ENCODE measurements at places on chromosomes 2 and 18.

DNA sequence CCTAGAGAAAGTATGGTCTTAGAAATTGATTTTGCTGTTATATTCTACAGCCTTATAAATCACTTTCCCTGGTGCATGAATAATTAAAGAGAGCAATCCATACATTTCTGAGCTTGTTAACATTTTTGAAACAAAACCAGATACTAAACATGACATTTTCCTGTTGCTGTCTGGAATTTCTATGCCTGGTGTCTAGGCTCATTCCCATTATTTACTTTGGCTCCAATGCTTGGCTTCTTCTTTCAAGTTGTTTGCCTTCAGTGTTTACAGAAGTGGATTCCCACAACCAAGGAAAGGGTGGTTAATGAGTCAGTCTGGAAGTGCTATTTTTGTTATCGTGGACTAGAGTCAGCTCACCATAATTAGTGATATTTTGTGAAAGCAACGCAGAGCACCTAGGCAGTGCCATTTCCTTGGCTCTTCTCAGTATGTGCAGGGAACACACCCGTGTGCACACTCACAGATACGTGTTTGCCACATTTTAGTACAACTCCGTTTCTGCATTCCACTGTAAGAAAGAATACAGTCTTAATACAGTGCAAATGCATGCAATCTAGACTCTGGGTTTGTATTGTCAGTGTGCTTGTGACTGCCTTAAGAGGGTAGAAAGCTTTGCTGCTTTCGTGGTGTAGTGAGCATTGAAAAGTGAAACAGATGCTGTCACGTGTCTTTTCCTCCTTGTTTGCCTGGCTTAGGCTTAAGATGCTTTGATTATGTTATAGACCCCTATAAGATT is 185.0 kb upstream of the RASGRP3 start:
- DNase-seq: peak; percentile 19

DNA sequence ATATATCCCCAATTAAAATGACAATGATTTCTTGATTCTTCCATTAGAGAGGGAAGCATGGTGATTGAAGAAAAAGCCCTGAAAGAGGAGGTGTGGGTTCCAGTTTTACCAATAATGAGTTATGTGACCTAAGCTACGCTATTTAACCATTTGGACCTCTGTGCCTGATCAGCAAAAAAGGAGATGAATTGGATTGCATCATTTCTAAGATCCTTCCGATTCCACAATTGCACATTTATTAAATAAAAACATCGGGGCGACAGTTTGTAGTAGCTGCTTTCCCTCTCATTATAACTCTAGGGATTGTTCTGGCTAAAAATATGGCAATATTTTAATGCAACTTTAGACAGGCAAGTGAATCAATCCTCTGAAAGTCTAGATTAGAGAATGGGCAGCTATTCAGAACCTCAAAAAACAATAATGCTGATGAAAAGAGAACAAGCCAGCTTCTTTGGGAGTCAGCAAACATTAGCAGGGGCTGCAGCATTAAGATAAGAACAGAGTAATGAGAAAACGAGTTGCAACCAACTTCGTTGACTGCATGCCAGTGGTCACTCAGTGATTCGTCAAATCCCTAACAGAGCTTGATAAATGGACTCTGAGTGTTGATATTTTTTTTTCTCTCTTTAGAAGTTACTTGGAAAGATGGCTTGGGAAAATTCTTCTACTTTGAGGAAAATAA is 301.2 kb downstream of the AGPS start:
- DNase-seq: no peak

- DNase-seq: peak; percentile 73
These were observed 13.2 kb downstream of the PRELID3A start for GRCh38 chr18:12420821-12421421.

DNA sequence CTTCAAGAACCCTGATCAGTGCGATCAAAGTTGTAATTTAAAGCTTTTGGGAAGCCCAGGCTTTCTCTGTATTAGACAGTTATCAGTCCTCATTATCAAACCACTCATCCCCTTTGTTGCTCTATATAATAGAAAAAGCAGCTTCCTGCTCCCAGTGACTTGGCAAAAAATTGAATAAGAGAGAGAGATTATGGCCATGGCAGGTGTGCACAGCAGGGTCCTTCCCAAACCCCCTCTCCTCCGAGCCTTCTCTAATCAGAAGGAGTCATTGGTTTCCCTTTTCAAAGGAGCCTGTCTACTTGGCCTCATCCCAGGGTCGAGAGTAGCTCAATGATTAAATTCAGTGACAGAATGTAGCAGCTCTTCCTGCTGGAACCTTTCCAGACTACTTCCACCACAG is 81.5 kb downstream of the SEMA4F start:
- peak; percentile 58 for DNase-seq

DNA sequence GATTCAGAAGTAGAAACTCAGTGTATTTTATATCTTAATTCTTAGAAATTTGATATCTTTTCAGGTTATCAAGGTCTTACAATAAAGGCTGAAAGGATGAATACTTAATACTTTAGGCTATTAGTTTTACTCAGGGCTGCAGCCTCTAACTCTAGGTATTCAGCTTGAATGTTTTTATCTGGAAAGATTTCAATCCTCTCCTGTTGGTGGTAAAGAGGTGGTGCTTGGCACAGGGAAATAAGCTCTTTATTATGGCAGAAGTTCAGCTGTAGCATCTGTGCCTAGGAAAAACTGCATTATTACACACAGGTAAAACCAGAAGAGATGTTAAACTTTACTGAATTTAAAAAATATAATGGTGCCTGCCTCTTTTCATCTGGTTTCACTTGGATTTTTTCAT is 11.1 kb downstream of the ACVR2A start:
- DNase-seq: no peak

- no peak for DNase-seq
These were observed 106.7 kb upstream of the NABP1 start for GRCh38 chr2:191571163-191571769.

DNA sequence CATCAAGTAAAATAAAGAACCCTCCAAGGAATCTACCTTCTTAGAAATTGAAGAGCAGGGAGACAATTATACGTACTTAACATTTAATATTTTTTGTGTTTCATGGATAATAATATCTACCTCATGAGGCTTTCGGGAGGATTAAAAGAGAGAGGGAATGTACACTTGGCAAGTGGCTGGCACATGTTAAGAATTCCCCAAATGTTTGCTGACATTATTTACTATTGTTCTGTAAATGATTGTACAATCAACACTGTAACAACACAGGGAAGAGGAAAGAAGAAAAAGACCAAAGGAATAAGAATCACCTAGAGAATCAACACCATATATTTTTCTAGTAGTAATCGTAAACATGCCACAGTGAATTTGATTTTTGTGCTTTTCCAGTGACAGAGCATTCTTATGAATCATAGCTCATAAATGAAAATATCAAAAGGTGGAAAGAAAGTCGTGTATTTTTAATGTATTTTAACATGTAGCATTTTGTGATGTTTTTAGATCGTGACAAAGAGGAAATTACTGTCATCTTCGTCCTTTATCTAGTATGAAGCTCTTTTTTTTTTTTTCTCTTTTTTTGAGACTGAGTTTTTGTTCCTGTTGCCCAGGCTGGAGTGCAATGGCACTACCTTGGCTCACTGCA is 67.3 kb downstream of the B3GNT2 start:
- DNase-seq: no peak

- DNase-seq: no peak
These were observed 78.5 kb downstream of the PPP1R1C start for GRCh38 chr2:182064019-182064778.

DNA sequence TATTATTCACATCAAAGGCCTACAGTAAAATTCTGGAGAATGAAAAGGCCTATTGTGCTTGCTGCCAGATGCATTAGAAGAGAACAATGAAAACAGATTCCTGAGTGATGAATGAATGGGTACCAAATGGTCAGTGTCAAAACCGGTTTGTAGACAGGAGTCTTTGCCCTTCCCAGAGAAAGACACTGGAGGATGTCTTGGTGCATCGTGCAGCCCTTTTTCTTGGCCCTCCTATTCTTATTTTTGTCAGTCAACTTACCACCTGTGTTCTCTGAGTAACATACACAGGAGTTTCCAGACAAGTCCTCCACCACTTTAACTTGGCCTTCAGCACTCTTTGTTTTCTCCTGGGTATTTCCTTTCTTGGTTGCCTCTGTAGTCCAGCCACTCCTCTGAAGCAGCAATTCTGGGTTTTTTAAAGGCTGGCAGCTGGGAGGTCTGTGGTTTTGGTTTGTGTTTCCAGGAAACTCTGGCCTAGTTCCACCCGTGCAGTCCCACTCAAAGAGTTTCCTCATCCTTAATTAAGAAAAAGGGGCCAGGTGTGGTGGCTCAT is 29.4 kb downstream of the PSTPIP2 start:
- no peak for DNase-seq
